Fibroblast of skin of left quadriceps (primary cell): ENCODE measurements at places on chromosomes 3 and 15.

GRCh38 chr3:49717211-49717958 is 2.1 kb downstream of the AMIGO3 start:
- DNase-seq: no peak

DNA sequence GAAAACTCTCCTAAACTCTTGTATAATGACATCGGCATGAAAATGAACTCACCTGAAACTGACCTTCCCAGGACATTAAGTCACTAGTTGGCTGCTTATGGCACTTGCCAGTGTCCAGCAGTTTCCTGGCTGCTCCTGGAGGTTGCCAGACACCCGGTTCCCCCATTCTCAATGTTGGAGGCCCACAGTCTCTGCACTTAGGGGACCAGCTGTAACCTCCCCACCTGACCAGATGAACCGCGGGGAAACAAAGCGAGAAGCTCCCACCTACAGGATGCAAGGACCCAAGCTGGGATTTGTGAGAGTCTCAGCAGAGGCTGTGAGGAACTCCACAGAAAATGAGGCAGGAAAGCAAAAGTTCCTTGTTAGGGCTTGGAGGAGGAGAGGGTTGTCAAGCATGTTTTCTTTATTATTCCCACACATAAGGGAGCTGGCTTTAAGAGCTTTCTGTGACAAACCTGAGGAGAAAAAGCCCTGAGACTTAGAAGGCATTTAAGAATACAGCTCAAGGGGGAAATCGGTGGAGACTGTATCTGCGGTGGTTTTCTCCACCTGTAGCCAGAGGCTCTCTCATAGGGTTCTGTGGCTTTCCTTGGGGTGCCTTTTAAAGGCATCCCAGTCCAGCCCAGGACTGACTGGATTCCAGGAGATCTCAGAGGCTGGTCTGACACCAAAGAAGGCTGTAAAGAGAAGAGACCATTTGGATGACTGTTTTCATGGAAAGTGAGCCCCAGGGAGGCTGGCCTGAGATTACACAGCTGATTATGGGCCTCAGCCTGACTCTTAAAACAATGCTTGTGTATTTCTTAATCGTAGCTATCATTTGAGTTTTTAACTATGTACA is 4.6 kb downstream of the TPM1 start:
- DNase-seq: no peak

DNA sequence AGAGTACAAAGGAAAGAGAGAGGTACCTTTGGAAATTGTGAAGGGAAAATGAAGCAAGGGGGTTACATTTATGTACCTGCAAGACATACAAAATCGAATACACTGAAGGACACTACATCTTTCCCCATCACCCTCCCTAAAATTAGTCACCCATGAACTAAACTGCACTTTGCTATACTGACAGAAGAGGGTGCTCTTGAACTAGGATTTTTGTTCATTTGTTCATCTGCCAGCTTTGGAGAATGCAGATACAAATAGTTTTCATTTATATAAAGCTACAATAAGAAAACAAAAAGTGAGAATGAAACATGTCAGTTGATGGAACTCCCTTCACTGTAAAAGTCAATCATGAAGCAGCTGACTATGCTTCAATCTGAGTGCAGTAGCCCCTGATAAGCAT is 55.7 kb downstream of the PCCB start:
- peak; percentile 19 for DNase-seq

GRCh38 chr3:129039271-129040038 is 21.1 kb upstream of the GP9 start:
- no peak for DNase-seq

DNA sequence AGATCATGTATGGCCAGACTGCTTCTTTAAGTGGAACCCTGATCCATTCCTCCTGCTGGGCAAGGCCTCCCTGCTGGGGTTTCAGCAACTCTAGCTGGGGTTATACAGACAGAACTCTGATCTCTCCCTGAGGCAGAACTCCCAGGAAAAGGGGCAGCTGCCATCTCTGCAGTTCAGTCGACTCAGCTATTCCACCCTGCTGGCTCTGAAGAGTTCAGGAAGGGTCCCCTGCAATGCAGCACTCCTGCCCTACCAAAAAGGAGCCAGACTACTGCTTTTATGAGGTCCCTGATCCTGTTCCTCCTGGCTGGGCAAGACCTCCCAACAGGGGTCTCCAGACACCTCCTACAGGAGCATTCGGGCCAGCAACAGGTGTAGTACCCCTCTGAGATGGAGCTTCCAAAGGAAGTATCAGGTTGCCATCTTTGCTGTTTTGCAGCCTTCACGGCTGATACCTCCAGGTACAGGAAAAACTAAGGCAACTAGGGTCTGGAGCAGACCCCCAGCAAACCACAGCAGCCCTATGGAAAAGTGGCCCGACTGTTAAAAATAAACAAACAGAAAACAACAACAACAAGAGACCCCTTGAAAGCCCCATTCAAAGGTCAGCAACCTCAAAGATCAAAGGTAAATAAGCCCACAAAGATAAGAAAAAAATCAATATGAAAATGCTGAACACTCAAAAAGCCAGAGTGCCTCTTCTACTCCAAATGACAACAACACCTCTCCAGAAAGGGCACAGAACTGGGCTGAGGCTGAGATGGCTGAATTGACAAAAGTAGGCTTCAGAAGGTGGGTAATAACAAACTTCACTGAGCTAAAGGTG is 14.2 kb upstream of the CP start:
- DNase-seq: no peak

- no peak for DNase-seq
Observed at GRCh38 chr3:195249057-195249770, 21.7 kb downstream of the XXYLT1 start.

DNA sequence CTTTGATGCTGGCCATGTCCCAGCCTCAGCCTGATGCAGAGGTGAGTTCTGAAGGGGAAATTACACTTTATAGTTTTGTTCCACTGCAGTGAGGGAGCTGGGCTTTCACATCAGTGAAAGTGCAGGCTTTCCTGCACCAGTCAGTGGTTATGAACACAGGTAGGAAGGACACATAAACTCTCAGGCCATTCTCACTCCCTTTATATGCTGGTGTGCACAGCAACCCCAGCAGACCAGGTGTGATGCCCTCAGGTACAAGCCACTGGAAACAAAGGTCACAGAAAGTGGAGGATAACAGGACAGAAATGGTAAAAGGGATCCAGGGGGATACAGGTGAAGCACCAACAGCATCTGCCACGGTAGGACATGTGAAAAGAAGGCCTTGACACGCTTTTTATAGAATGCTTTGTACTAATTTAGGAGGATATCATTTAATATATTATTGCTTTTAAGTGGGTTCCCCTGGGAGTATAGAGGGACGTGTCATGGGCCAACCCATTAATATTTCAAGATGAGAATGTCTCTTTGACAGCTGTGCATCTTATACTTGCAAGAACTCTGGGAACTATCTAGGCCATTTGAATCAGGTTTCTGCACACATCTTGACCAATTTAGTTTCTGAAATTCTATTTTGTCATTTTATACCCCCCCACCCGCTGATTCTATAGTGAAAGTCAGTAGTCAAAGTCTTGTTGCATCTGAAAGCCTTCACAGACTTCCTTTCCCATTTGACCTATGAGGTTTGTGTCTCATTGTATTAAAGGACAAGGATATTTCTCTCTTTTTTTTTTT is 25.0 kb upstream of the BLM start:
- no peak for DNase-seq

GRCh38 chr3:174815750-174816149 is 43.4 kb upstream of the NAALADL2 start:
- DNase-seq: no peak

GRCh38 chr3:157280354-157280753 is 120.4 kb upstream of the CCNL1 start:
- no peak for DNase-seq

GRCh38 chr3:135650309-135650708 is 315.2 kb upstream of the PPP2R3A start:
- DNase-seq: no peak

GRCh38 chr15:98413933-98414546 is 234.3 kb upstream of the IGF1R start:
- DNase-seq: no peak

DNA sequence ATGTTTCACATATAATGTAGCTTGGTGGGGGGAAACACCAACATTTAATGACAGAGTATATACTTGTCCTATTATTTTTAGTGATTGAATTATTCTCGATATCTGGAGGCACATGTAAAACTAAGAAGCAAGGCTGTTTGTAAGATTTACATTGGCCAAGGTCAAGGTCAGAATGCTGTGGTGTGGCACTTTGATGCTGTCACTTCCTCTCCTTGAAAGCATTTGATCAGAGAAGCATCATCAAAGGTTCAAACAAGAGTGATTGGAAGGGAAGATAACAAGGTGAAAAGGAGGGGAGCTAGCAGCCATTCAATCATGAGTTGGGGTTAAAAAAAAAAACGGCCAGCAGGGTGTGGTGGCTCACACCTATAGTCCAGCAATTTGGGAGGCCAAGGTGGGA is 26.4 kb downstream of the RTF1 start:
- no peak for DNase-seq

- no peak for DNase-seq
Observed at GRCh38 chr3:121999931-122000330, 22.1 kb downstream of the ILDR1 start.

- DNase-seq: no peak
Observed at GRCh38 chr3:89223188-89223587, 115.8 kb downstream of the EPHA3 start.

DNA sequence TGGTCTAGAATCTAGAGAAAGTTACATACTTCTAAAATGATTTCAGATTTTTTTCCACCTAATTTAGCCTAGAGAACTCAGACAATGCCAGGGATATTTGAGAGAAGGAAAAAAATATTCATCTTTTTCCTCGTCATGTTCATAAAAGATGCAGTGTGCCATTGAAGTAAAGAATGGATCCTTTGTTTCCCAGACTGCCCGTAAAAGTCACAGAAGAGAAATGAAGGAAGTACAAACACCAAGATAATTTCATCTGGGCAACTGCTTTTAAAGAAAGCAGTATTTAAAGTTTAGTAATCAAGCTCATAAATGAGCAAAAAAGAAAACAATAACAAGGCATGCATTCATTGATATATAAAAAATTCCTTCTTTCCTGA is 47.2 kb downstream of the TTC23 start:
- no peak for DNase-seq

DNA sequence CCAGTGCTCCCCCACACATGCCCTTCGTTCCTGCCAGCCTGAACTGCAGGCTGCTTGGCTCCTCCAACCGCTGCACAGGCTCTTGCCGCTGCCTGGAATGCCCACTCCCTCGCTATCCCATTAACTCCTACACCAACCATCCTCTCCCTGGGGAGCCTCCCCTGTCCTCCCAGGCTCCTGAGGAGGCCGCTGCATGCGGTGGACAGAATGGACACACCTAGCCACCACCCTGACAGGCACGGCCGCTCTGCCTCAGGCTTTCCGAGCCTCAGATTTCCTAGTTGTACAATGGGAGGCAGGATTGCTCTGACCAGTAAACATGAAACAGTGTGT is 2.3 kb downstream of the PLXNB1 start:
- no peak for DNase-seq

DNA sequence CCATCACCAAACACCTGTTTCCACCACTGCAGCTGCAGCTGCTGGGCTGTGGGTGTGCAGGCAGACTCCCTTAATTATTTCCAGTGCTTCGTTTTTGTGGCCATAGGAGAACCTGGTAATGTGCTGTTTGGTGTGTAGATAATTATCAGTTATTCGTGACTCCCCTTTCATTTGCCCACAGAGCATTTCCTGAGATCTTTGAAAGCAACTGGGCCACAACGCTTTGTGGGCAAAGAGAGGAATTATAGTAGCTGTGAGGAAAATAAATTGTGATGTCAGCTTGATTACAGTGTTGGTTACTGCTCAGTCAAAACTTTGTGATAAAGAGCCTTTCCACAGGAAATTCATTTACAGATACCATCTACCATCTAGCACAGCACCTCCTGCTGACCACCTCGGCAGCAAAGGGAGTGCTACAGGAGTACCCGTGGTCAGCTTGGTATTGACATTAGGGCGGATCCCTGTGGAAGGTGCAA is 193.3 kb upstream of the SLCO3A1 start:
- DNase-seq: no peak

DNA sequence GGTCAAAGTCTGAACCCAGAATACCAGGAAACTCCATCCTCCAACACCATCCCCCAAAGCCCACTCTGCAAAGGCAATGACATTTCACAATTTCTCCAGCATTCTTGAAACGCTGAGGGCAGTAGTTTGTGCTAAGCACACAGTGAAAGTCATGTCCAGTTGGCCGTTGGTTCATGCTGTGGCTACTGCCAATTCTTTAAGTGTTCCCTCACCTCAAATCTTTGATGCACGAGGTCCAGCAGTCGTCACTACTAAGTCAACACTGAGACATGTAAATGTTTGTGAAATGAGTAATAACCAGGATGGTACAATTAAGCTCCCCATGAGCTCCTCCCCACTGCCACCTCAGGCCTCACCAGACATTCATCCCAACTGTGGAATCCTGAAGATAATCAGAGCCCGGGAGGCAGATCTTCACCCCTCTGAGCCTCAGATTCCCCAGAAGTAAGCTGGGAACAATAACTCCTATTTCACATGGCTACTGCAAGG is 7.0 kb downstream of the SUCLG2 start:
- peak; percentile 79 for DNase-seq

GRCh38 chr3:48929358-48930035 is 10.9 kb downstream of the ARIH2 start:
- no peak for DNase-seq

GRCh38 chr15:91265416-91265940 is 165.4 kb downstream of the SV2B start:
- DNase-seq: no peak

GRCh38 chr15:78841891-78842290 is 30.6 kb upstream of the ADAMTS7 start:
- no peak for DNase-seq

DNA sequence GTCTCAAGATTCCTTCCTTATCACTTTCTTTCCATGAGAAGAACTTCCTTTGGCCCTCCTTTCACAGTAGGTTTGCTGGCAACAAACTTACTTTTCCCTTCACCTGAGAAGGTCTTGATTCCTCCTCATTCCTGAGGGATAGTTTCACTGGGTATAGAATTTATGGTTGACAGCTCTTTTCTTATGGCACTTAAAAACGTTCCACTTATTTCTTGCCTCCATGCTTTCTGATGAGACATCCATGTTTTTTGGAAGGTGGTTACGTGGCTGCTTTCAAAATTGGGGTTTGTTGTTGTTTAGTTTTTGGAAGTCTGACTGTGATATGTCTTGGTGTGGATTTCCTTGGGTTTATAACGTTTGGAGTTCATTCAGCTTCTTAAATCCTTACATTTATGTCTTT is 8.2 kb upstream of the PLXNA1 start:
- DNase-seq: no peak

GRCh38 chr3:117304681-117305080 is 595.1 kb downstream of the TUSC7 start:
- no peak for DNase-seq

DNA sequence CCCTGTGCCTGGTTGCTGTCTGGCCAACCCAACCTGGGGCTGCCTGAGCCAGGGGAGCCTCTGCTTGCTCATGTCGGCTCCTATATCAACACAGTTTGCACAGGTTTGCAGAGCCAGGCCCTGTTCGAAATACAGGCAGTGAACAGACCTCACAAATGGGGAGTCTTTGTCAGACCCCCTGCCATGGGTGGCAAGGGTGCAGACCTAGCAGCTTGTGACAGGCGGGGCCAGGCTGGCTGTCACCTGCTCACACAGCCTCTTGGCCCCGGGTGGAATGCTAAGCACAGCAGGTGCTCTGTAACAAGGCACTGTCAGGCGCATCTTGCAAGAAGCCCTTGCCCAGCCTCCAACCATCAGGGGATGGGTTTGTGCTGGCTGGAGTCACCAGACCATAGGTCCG is 47.3 kb downstream of the BDH1 start:
- no peak for DNase-seq

- no peak for DNase-seq
Observed at GRCh38 chr15:81071120-81071519, 63.0 kb upstream of the CFAP161 start.
